ENCODE measurements at places on chromosomes 2 and 18.

- no peak for DNase-seq
Observed at GRCh38 chr18:62697636-62698035, 17.7 kb upstream of the PHLPP1 start.

GRCh38 chr18:10588975-10589374 lies 63.1 kb downstream of the NAPG start:
- DNase-seq = no peak

DNA sequence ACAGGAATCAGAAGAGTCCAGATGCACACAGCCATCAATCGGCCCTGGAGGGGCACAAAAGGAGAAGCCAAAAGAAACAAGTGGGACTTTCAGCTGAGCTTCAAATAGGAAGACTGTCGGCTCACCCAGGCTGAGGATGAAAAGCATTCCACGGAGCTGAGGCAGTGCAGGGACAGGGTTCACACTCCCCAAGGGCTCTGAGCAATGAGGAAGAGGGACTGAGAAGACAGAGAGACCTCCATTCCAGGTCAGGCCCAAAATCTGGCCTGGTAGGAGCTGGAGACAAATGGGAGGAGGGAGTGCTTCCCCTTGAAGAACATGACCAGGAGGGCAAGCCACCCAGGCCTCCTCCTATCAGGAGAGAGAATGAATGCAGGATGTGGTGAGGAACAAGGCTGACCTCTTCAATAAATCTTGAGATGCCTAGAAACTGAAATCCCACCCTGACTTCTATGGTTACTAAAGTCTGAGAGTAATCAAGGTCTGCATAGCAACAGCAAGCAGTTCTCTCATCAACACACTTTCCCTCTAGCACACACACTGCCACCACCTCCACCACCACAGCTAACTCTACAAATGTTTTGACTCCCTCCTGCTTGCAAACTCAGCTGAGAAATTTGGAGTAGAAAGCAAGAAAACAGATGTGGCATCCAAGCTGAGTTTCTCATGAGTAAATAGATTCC lies 434.4 kb downstream of the TNS1 start:
- DNase-seq = no peak

GRCh38 chr2:185695711-185696235 lies 42.8 kb upstream of the FSIP2 start:
- DNase-seq = no peak

Measured in activated CD4-positive, alpha-beta T cell treated with anti-CD3 and anti-CD28 coated beads, Interleukin-2, amount 10 ng/mL, durations not matched to agents 24 days and 14 days (primary cell).